T-helper 22 cell (primary cell): ENCODE measurements at places on chromosomes 5 and 9.

GRCh38 chr5:131977212-131977604 is 31.7 kb upstream of the MEIKIN start:
- no peak for DNase-seq

DNA sequence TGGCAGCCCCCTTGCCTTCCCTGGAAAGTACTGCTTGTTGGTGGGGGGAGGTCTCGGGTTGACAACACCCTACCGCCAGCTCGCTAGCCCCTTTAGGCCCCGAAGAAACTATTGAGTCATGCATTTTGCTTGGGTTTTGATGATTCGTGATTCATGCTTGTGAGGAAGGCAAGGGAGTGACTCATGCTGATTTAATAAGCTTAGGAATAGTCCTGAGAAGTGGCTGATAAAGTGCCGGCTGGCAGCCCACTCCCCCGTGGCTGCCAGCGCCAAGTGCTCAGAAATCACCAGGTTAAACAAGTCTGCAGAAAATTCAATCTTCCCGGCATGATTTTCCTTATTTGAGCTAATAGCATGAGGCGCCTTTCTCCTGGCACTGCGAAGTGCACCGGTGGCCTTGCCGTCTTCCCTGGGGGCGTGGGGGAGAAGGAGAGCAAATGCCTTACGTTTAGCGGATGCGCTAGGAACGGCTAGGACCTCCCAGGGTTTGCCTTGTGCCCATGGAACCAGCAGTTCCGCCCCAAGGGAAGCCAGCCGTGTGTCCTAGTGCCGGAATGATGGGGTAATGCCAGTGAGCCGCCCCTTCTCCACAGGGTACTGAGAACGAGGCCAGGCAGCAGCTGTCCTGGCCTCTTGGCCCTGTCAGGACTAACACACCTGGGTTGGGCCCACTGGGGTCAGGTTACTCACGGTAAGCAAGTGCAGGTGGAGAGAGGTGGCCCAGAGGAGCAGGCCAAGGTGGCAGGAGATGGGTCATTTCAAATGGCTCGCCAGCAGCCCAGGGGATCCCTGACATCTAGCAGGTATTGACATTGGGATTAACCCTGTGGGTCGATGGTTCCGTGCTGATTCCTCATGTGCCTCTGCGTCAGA is 151.9 kb downstream of the MACROH2A1 start:
- no peak for DNase-seq

GRCh38 chr5:167561796-167562195 is 729.6 kb upstream of the WWC1 start:
- DNase-seq, result no peak

DNA sequence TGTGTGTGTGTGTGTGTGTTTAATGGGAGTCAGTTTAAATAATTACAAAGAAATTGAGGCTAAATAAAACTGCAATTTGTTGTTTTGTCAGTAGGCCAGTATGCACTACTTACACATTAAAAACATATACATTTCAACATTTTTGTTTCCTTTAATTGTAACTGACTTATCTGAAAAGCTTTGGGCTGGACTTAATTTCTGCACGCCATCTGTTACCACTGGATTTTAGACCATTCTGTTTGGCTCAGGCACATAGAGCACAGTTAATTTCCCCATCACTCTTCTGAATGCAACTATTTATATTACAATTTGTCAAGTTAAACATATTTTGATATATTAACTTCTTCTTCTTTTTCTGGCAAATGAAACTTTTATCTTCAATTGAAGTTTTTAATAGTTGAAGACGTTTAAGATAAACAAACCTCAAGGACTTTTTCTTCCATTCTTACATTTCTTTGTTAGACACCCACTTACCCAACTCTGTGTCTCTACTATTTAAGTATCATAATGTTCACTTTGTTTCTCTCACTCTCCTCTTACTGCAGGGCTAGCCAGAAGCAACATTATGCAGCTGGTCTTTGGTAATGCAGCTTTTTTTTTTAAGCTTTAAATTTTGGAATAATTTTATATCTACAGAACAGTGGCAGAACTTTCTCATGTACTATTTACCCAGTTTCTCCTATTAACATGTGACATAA is 253.4 kb upstream of the ANKH start:
- DNase-seq, result no peak

- DNase-seq, result no peak
Measured at GRCh38 chr5:5159282-5160103, 19.4 kb downstream of the ADAMTS16 start.

DNA sequence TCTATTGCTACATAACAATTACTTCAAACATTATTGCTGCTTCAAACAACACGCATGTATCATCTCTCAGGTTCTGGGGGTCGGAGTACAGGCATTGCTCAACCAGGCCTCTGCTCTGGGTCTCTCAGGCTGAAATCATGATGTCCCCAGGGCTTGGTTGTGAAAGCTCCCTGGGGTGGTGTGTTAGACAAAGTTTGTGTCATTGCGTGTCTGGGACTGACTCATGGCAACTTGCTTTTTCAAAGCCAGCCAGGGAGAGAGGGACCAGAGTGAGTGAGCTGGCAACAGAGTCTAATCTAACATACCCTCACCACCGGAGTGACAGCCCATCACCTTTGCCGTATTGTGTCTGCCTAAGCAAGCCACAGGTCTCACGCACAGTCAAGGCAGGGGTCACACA is 259.2 kb upstream of the NFIL3 start:
- no peak for DNase-seq

GRCh38 chr9:69797675-69798074 is 22.9 kb upstream of the CFAP95 start:
- no peak for DNase-seq

DNA sequence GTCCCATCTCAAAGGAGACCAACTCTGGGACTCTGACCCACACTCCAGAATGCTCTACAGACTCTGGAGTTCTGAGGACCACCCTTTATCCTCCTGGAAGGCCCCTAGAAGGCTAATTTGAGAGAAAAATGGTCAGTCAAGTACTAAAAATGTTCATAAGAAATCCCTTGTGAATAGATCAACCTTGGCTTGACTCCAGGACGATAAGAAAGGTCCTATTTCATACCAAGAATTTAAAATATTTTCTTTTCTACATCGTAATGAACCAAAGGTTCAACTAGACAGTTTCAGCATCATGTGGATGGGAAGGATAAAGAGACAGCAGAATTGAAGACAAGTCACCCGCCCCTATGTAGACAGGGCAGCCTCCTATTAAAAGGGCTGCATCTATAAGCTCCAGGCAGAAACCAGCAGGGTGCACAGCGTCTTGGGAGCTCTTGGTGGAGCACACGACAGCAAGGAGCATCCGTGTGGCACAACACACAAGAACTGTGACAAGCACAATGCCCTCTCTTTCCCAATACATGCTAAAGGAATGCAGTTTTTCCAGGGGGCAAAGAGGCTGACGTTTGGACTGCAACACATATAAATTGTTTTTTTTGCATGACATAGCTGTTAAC is 38.3 kb downstream of the RASEF start:
- no peak for DNase-seq
